ENCODE measurements at places on chromosomes 6 and 20. TPM values are rescaled to one million over a fixed set of nuclear protein-coding genes. Genes with fewer than 3 reads are reported as not detected.

DNA sequence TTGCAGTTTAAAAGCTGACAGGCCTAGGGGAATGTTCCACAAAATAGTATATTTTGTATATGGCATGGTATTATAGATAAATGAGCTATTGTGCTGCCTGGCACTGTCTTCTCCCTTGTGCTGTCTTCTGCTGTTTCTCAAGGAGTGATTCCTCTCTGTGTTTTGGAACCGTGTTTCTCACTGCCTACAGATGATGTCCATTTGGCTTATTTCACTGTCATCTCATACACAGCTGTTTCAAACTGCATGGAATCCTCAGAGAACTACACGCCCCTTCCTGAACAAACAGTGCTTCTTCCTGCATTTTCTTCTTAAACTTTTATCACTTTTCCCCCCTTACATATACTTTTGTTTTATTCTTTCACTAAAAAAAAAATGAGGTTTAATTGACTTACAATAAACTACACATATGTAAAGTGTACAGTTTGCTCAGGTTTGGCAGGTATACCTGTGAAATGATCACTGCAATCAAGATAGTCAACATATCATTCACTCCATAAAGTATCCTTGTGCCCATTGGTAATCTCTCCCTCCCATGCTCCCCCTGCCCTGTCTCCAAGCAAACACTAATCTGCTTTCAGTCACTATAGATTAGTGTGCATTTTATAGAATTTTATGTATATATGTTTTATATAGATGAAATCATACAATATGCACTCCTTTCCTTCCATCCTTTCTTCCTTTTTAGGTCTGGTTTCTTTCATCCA, 43.0 kb downstream of the CBFA2T2 start:
- H3K36me3 ChIP-seq: no peaks in the 10 kb centered on the region
- H3K4me3 ChIP-seq: no peak overlapping the region

GRCh38 chr20:7926767-7927166, 13.5 kb downstream of the HAO1 start:
- no peaks in the 10 kb centered on the region for H3K4me1 ChIP-seq
- H3K27me3 ChIP-seq: no peaks in the 10 kb centered on the region
- H3K36me3 ChIP-seq: no peaks in the 10 kb centered on the region

- no peaks in the 10 kb centered on the region for H3K27me3 ChIP-seq
- no peak for DNase-seq
- H3K4me1 ChIP-seq: no peaks in the 10 kb centered on the region
- no peak overlapping the region for H3K27ac ChIP-seq
Measured at GRCh38 chr6:155970876-155971708, 515.5 kb upstream of the NOX3 start.

Gene ARFGEF3
- total RNA-seq: 8.9 TPM

DNA sequence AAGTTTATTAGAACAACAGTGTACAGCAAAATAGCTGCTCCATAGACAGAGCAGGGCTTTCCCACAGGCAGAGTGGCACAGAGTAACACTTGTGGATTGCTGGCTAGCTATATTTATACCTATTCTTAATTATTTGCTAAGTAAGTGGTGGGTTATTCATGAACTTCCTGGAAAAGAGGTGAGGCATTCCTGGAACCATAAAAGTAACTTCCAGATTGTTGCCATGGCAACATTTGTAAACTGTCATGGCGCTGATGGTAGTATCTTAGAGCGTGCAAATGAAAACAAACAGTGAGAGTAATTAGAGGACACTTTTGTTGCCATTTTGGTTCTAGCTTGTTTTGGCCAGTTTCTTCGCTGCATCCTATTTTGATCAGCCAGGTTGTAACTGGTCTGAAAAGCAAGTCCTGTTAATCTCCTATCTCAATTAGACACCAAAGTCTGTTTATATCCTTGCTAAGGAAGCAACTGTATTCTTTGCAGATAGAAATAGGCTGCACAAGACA, 23.9 kb downstream of the DEFB114 start:
- H3K4me3 ChIP-seq: no peak overlapping the region
- H3K4me1 ChIP-seq: no peaks in the 10 kb centered on the region

GRCh38 chr20:56776345-56776744, 147.2 kb downstream of the TFAP2C start:
- H3K36me3 ChIP-seq: no peaks in the 10 kb centered on the region
- no peak for DNase-seq
- H3K27ac ChIP-seq: no peak overlapping the region

GRCh38 chr6:75735491-75736186, 13.4 kb upstream of the MYO6 start:
- H3K27ac ChIP-seq: peak overlapping the region; percentile 68
- H3K4me3 ChIP-seq: no peak overlapping the region
- no peaks in the 10 kb centered on the region for H3K27me3 ChIP-seq
- DNase-seq: no peak
- peaks cover 3% of the 10 kb centered on the region for H3K4me1 ChIP-seq
- no peaks in the 10 kb centered on the region for H3K36me3 ChIP-seq

DNA sequence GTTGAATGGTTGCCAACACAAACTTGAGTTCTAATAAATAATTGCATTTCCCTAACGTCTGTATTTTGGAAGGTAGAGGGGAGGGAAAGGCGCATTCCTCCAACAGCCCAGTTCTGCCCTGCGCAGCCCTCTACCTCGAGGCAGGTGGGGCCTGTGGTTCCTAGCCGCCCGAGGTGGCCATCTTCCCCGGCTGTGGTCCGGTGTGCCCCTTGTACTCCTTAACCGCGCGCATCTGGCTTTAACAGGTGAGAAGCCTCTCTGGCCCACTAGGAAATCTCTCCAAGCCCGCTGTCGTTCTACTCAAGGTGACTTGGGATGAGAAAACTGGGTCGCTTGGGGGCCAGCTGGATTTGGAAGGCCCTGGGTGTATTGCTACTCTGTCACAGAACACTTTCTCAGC, 1.7 kb downstream of the KHDC3L start:
- no peaks in the 10 kb centered on the region for H3K4me1 ChIP-seq
- H3K27me3 ChIP-seq: no peaks in the 10 kb centered on the region
- DNase-seq: no peak
